ENCODE measurements at places on chromosomes 11 and 22.

DNA sequence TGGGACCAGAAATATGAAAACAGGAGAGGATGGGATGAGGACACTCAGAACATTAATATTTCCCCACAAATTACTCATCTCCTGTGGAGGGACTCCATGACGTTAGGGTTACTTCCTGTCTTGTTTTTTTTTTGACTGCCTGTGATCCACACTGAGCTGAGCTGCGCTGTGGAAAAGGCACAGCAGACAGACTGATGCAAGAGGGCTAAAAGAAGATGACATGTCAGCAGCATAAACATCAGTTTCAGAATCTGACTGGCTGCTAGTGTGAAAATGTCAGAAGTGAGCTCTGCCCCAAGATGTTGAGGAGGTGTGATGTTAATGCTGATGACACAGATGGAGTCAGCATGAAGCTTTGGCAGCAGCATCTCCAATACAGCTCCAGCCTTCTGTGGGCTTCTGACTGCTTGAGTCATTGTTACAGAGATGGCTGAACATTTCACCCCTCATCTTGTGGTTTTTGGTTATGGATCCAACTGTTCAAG, 286.8 kb downstream of the BLID start:
- peak; percentile 98 for DNase-seq

DNA sequence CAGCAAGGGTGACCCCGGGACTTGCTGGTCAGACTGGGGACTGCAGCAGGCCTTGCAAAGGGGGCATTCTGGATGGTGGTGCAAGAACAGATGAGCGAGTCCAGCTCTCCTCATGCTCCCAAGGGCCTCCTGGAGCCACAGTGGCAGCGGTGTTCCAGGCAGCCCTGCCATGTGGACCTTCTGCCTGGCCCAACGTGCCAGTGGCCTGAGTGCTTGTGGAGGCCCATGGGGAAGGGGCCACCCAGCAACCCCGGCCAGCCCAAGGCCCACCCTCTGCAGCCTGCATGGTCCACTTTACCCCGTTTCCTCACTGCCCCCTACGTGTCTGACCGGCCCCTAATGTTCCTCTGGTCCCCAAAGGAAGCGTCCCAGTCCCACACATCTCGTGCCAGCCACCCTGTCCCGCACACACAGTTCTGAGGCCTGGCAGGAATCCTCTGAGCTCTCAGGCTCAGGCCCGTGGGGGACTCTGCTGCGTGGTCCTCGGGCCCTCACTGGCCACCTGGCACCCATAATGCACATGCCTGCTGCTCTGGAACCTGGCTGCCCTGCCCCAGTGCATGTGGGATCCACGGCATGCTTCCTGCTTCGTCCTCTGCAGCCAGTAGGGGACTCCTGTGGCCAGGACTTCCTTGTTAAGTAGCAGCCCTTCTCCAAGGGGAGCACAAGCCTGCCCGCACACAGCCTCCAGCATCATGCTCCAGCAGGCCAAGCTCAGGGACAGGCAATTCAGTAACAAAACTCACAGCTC, 85.5 kb downstream of the DGCR2 start:
- DNase-seq: no peak

- no peak for DNase-seq
Observed at GRCh38 chr11:2440646-2441045, 3.7 kb downstream of the TRPM5 start.

GRCh38 chr22:23696326-23696851, 5.6 kb downstream of the RGL4 start:
- no peak for DNase-seq

DNA sequence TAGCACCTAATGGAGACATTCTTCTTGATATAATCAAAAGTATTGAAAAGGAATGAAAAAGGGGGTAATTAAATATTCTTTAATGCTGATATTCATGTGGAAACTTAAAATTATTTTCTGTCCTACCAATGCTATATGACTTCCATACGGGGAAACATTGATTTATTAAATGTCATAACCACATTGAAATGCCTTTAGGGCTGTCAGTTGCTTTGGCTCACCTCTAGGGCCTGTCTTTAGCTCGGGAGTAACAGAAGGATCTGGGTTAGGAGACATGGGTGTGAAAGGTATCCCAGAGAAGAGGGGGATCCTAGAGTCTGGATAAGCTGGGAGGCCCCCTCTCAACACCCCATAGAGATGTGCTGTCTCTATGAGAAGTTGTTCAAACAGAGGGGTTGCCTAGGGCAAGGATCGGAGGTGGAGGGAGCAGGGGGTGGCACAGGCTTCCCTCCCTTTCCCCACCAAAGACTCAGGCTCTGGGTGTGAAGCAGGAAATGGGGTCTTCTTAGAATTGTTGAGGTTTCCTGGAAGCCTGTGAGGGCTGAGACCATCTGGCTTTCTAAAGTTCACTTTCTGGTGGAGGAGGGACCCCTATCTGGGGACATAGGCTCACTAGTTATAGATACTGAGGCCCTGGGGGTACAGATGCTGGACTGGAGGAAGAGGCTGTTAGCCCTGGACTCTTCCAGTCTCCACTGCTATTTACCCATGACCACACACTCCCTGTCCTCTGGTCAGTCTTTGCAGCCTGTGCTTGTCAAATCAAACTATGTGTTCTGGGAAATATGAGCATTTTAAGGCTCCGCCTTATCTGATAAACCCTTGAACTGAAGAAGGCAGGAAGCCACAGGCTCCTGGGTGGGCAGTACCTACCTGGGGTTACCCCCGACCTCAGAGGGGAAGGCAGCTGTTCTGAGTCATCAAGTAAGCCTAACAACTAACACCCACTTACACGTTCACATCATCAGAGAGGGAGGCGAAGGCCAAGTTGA, 55.8 kb upstream of the RRAS2 start:
- DNase-seq: no peak

DNA sequence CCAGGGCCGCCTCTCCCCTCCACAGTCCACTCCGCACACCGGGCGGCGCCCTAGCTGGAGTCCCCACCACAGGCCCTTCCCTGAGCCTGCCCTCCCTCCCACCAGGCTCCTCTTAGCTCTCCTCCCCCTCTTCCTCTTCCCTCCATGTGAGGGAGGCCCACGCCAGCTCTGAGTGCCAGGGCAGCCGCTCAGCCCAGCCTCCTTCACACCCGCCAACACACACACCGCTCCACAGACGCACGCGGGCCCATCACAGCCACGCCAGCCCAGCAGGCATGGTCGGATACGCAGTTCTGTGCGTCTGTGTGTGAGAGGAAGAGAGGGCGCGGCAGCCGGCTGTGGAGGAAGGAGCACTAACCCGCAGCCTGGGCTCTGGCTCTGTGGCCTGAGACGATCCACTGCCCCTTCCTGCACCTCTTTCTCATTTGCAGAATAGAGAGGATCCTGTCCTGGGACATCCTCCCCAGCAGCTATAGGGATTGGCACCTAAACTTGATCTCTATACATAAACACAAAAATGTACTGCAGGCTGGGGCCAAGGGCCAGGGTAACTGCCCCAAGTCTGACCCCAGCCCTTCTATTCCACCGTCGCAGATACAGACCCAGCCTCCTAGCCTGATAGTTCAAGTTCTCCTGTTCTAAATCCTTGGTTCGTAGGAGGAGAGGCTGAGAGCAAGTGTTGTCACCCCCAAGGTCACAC, 3.5 kb downstream of the CHRM4 start:
- no peak for DNase-seq

DNA sequence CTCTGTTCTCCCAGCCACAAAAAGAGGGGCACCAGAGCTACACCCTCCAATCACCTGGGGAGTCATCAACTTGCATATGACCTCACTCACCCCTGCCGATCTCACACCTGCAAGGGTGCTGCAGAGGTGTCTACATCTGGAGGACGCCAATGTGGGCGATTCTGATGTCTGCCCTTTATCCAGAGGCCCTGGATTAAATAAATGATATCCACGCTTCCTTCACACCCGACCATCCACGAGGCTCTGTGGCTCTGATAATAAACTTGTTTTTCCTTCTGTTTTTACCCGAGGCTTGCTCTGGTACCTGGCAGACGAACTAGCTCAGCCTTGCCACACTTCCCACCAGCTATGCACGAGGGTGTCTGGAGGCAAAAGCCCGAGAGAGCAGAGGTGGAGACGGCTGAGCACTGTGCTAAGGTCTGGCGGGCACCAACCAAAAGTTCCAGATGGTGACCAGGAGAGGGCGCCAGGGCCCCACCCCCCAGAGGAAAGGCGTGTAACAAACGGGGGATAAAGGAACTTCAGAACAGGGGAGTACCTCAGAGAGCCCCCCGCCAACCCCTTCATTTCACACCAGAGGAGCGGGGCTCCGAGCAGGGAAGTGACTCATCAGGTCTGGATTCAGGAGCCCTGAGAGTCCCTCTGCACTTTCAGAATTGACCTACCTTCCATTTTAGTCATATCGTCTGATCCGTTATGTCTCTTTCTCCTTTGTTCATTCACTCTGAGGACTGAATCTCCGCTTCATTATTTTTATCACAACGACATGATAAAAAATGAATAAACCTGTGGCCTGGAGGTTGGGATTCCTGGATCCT, 13.5 kb downstream of the SCN3B start:
- DNase-seq: no peak

DNA sequence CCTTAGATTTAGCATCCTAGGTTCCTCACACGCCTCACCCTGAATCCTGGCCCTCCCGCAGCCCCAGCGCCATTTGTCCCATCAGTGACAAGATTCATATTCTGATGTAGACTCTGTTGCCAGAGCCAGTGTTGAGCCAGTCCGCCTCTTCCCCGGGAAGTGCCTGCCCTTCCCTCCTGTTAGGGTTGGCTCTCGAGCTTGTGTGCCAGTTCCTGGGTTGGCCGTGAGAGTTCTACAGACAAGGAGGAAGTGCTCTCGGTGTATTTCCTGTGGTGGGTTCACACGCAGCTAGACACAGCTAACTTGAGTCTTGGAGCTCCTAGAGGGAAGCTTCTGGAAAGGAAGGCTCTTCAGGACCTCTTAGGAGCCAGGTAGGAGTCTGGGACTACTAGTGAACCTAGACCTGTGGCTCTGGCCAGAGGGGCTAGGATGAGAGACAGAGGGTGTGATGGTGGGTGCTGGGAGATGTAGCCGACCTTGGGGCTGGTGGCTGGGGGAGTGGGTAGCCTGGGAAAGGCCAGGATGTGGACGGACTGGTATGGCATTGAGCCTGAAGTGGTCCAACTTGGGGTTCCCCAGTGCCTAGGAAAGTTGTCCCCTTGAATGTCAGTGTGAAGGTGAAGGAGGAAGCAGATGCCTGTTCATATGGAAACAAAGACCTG, at the start of gene IL18BP:
Gene IL18BP (plus strand): TSS at position 261 of the 662 bp plus-strand sequence. CDS start 1,076 bp downstream, outside the sequence.
- no peak for DNase-seq

DNA sequence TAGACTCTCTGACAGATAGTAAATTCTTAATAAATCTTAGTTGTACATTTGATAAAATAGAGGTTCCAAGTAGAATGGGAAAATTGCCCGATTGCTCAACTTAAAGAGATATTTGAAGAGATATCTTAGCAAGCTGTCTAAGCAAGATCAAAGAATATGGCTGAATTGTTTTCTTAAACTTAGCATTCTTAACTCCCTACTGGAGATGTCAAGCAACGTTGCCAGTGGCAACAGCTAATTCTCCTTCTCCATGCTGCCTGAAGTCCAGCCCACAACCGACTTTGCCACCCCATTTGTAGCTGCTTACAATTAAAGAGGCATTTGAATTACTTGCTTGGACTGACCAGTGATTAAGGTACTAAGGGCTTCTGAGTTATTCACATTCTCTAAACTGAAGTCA, 94.4 kb downstream of the FAM181B start:
- DNase-seq: no peak

DNA sequence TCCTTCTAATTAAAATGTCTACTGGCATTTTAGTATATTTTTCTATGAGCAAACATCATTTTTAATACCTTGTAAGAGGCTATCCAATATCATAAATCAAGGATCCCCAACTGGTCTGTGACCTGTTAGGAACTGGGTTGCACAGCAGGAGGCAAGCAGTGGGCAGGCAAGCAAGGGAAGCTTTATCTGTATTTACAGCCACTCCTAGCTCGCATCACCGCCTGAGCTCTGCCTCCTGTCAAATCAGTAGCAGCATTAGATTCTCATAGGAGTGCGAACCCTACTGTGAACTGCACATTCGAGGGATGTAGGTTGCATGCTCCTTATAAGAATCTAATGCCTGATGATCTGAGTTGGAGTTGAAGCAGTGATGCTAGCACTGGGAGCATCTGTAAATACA, 70.2 kb upstream of the CREB3L1 start:
- no peak for DNase-seq

DNA sequence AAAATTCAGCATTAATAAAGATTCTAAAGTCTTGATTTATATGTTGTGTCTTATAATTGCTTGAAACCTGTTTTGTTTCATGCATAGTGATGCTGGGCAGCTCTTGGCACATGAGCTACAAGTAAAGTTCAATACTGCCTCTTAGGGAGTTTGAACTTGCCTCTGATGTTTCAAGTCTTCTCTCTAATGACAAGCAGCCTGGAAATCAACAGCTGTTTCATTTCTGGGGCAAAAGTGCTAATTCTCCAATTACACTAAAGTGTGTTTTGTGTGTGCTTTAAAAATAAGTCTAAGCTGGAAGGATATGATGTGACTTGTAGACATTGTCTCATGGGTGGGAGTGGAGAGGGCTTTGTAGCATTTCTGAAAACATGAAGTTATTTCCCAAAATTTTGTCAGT, 23.7 kb upstream of the SESN3 start:
- DNase-seq: no peak

DNA sequence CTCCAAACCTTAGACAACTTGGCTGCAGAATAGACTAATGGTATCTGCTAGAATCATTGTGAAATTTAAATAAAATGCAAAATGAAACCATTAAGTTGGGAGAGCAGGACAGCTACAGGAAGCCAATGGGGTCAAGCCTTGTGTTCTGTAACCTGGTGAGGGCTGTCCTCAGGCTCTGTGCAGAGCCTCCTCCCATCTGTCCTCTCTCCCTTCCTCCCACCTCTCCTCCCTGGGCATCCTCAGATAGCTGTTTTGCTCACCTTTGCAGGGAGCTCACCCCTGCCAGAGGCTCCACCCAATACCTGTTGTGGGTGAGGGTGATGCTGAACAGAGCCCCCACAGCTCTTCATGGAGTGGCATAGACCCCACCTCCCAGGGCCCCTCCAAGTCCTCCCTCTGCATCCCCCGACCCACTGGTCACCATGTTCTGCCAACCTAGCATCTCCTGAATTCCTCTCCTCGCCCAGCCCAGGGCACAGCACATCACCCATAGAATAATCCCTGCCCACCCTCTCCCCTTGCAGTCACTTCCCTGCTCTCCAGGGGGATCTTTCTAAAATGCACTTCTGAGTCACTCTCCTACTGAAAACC, 100.3 kb downstream of the PDE2A start:
- DNase-seq: no peak

- no peak for DNase-seq
Observed at GRCh38 chr11:132894606-132895005, 637.7 kb downstream of the OPCML start.

DNA sequence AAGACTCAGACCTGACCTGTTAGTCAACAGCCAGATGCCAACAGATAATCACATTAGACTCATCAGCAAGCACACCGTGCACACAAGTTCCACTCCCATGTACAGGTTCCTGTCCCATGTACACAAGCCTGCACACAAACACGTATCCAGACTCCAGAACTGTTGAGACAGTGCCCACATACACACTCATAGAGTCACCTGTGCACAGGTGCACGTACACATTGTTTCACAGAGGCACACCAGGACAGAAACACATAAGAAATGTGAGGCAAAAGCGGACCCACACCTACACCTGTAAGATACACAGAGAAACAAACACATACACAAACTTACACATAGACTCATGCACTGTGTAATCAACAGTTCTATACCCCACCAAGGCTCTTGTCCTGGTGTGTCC, 2.7 kb upstream of the ZNF74 start:
- no peak for DNase-seq

- DNase-seq: no peak
Observed at GRCh38 chr22:19005905-19006304, 69.8 kb upstream of the PRODH start.
